ENCODE measurements at places on chromosomes 5 and 9.

GRCh38 chr5:169728-170094 lies 21.6 kb upstream of the LRRC14B start:
- DNase-seq = no peak

GRCh38 chr5:1815881-1816292 lies 14.7 kb downstream of the NDUFS6 start:
- DNase-seq = no peak

DNA sequence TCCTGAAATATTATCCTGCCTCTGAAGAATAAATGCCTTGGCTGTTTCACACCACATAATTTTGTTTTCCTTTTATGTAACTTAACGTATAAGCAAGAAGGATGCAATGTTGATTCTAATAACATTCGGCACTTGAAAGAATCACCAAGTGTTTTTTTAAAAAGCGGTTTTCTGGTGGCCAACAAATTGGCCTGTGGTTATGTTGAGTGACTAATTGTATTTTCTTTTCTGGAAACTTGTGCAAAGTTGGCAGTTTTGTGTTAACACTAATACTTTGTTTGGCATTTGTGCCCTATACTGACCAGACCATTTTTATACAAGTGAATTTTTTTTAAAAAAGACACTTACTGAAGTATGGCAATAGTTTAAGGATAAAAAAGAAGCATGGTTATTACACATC lies 452.7 kb downstream of the BNC2 start:
- no peak for DNase-seq

- DNase-seq = no peak
Measured at GRCh38 chr9:91790917-91791316, 159.1 kb downstream of the ROR2 start.

DNA sequence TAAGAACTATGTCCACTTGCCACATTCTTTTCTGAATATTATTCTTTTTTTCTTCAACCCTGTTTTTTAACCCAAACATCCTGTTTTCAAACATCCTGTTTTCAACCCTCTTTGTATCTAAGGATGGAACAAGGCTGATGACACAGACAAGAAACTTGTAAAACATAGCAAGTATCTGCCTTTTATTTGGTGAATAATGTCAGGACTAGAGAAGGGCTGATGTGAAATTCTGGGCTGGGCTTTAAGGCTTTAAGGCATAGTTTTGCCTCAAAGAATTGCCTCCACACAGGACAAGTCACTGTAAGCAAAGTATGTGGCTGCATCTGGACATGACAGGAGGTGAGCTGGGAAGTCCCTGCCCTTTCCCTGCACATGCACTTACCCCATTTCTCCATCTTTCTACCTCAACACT lies 42.5 kb upstream of the RIC1 start:
- no peak for DNase-seq

Data from hematopoietic multipotent progenitor cell (in vitro differentiated cells).